MCF 10A (cell line): ENCODE measurements at places on chromosomes 11 and 22. TPM values are rescaled to one million over a fixed set of nuclear protein-coding genes. Genes with fewer than 3 reads are reported as not detected.
A peak's percentile ranks its signal among the peaks of the same experiment; 100 is the strongest.

OR56A1 gene
- not detected in 2 replicates for total RNA-seq

CDC42BPG gene
- total RNA-seq, result 3.0 and 3.7 TPM in 2 replicates

C11orf87 gene
- total RNA-seq, result not detected in 2 replicates

FGF19 gene
- not detected in 2 replicates for total RNA-seq

KRTAP5-1 gene
- total RNA-seq, result not detected in 2 replicates

APOL5 gene
- total RNA-seq, result not detected in 2 replicates

SIK3 gene
- total RNA-seq, result 33.3 and 36.5 TPM in 2 replicates

DNA sequence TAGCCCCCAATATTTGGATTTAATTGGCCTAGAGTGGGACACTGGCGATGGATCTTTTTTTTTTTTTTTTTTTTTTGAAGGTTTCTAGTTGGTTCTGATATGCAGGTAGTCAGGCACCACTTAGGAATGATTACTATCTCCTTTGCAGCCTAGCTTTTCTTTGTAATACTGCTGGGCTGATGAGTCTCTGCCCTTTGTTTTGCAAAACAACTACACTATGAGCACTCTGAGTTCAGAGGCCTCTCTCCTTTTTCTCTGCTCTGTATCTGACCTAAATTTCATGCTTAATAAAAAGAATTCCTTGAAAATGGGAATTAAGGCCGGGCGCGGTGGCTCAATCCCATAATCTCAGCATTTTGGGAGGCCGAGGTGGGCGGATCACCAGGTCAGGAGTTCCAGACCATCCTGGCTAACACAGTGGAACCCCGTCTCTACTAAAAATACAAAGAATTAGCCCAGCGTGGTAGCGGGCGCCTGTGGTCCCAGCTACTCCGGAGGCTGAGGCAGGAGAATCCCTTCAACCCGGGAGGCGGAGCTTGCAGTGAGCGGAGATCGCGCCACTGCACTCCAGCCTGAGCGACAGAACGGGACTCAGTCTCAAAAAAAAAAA lies 1312.3 kb downstream of the FAM181B start:
- H3K27ac ChIP-seq, result no peak overlapping the region
- no peaks in the 10 kb centered on the region for H3K4me1 ChIP-seq
- no peak overlapping the region for H3K4me3 ChIP-seq
- H3K36me3 ChIP-seq, result peaks cover 4% of the 10 kb centered on the region
- H3K27me3 ChIP-seq, result peaks cover 40% of the 10 kb centered on the region

GRCh38 chr11:18010121-18010670 lies 2.7 kb downstream of the SERGEF start:
- no peaks in the 10 kb centered on the region for H3K27me3 ChIP-seq
- DNase-seq, result no peak
- H3K4me3 ChIP-seq, result no peak overlapping the region
- peaks cover 11% of the 10 kb centered on the region for H3K4me1 ChIP-seq
- H3K27ac ChIP-seq, result no peak overlapping the region
- H3K36me3 ChIP-seq, result no peaks in the 10 kb centered on the region

- H3K4me3 ChIP-seq, result no peak overlapping the region
- no peak for DNase-seq
- H3K4me1 ChIP-seq, result peaks cover 14% of the 10 kb centered on the region
- H3K27me3 ChIP-seq, result no peaks in the 10 kb centered on the region
These were observed 286.4 kb upstream of the C11orf87 start for GRCh38 chr11:109135627-109136026.

GRCh38 chr11:19201737-19202605 lies at the start of gene CSRP3:
Gene CSRP3, minus strand, starts transcription at chr11:19201983. Its CDS starts 9,535 bp downstream, at chr11:19192448.
- H3K4me3 ChIP-seq, result no peak within 1 kb of the TSS
- H3K27ac ChIP-seq, result no peak within 1 kb of the TSS
- no peaks in the 10 kb centered on the region for H3K36me3 ChIP-seq
- DNase-seq, result no peak
- peaks cover 50% of the 10 kb centered on the region for H3K27me3 ChIP-seq
- peaks cover 14% of the 10 kb centered on the region for H3K4me1 ChIP-seq

- H3K4me1 ChIP-seq, result peaks cover 12% of the 10 kb centered on the region
- no peak overlapping the region for H3K4me3 ChIP-seq
- no peak overlapping the region for H3K27ac ChIP-seq
- H3K27me3 ChIP-seq, result no peaks in the 10 kb centered on the region
- DNase-seq, result no peak
These were observed 68.5 kb upstream of the DDI1 start for GRCh38 chr11:103967985-103968384.

- H3K27me3 ChIP-seq, result no peaks in the 10 kb centered on the region
- DNase-seq, result no peak
- H3K4me3 ChIP-seq, result no peak overlapping the region
- H3K27ac ChIP-seq, result no peak overlapping the region
These were observed 1.8 kb downstream of the KCNK7 start for GRCh38 chr11:65593518-65594414.

DNA sequence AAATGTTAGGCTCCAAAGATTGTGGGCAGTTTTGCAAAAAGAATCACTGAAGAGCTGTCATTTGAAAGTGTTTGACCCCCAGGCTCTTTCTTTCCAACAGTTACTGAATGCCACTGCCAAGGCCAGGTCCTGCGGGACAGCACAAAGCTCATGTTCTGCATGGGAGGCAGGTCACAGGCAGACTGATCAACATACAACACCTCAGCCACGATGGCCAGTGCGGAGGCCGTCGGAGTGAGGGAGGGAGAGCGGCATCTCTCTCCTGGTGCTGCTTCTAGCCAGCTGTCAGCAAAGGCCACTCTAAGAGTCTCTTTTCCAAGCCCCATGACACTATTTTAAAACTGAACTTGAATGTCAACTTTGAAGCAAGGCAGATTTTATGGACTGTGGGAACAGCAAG lies 49.9 kb downstream of the ARFGAP3 start:
- peaks cover 9% of the 10 kb centered on the region for H3K4me1 ChIP-seq
- H3K4me3 ChIP-seq, result no peak overlapping the region
- no peaks in the 10 kb centered on the region for H3K27me3 ChIP-seq
- peak overlapping the region; percentile 94 for H3K27ac ChIP-seq
- no peak for DNase-seq

DNA sequence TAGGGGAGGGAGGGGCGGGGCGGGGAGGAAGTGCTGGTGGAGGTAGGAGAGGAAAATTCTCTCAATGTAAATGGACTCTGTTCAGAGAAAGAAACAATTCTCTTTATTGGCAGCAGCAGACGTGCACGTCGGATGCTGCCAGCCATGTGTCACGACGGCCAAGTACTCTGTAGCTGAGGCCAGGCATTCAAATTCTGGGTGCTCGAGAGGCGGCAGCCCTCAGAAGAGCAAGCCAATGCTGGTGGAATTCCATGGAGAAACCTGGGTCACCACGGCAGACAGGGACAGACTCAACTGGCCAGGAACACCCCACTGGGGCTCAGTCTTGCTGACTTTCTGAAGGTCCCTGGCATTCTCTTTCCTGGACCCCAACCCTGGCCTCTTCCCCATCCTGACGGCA lies 90.8 kb downstream of the ABTB2 start:
- no peak overlapping the region for H3K27ac ChIP-seq
- no peaks in the 10 kb centered on the region for H3K27me3 ChIP-seq
- H3K4me1 ChIP-seq, result peaks cover 20% of the 10 kb centered on the region
- no peaks in the 10 kb centered on the region for H3K36me3 ChIP-seq
- no peak overlapping the region for H3K4me3 ChIP-seq
